ENCODE measurements at places on chromosomes 7 and 10.
A peak's percentile ranks its signal among the peaks of the same experiment; 100 is the strongest.

DNA sequence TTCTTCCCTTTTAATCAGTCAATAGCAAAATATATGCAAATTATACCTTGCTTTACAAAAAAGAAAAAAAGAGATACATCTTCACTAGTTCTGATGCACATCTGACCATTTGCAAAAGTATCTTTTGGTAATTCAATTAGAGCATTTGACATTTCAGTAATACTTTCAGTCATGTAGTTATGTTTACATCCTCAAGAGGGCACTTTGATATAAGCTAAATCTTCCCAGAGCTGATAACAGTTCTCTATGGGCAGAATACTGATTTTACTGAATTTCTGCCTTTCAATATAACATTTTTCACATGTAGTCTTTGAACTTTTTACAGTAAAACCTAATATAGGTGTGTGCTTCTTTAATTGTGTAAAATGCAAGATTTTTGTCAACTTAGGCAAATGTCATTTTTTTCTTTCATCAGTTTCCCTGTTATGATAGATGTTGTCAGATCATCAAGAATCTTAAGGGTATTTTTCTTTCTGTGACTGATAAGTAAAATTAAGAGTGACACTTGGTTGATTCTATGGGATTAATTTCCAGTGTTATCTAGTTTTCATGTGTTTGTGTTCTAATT lies 703.5 kb upstream of the SEMA3D start:
- no peak for DNase-seq

GRCh38 chr7:89760690-89761089 lies 393.6 kb upstream of the STEAP1 start:
- no peak for DNase-seq

- DNase-seq, result no peak
These were observed 66.1 kb upstream of the PDZD8 start for GRCh38 chr10:117441361-117441760.

- no peak for DNase-seq
These were observed 35.9 kb upstream of the SFTPD start for GRCh38 chr10:79984851-79985250.

GRCh38 chr10:81724431-81724830 lies 150.6 kb upstream of the NRG3 start:
- DNase-seq, result no peak

- DNase-seq, result no peak
These were observed 202.4 kb upstream of the NEBL start for GRCh38 chr10:21099291-21100062.

DNA sequence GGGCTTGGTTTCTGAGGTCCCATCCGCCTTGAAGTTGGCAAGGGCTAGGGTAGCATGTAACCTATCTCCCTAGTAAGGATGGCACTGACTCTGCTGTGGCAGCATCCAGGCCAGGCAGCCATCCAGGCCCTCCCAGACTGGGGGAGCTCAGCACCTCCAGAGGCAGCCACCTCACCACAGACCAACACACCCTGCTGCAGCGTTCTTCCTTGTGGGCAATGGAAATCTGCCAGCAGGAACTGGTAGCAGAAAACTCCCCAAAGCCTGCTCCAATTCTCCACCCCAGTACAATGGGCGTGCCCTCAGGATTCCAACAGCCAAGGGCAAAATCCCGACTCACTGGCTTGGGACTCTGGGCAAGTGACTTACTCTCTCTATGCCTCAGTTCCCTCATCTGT lies 27.5 kb downstream of the DLG5 start:
- no peak for DNase-seq

DNA sequence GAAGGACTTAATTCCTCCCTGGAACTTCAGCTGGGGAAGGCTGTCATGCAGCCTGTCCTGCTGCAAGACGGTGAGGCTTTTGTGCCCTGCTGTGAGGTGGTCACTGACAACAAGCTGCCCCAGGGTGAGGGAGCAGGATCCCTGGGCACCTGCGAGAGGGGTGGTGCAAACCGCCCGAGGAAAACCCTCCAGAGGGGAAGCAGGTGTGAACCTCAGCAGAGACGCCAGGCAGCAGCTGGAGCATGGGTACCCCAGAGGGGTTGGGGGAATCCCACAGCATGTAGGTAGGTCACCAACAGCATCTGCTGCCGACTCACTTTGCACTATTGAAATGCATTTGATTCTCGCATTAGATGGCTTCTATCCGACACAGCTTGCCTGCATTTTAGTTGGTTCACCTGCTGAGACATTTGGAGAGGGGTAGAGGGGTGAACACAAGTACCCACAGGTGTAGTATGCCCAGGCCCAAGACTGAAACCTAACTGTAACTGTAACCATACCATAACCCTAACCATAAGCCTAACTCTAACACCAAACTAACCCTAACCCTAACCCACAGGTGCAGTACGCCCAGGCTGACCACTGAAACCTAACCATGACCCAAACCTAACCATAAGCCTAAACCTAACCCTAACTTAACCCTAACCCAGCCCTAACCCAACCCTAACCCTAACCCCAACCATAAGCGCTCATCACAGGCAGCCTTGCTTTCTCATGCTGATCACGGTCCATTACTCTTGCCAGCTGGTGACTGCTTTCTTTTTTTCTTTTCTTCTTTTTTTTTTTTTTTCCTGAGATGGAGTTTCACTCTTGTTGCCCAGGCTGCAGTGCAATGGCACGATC lies 85.9 kb downstream of the ELFN1 start:
- DNase-seq, result no peak

GRCh38 chr7:158145370-158145769 lies 442.3 kb downstream of the PTPRN2 start:
- DNase-seq, result no peak

- DNase-seq, result no peak
These were observed 34.3 kb downstream of the SRPK2 start for GRCh38 chr7:105354383-105354782.

- no peak for DNase-seq
These were observed 6.7 kb downstream of the PNLIPRP2 start for GRCh38 chr10:116627386-116627933.

DNA sequence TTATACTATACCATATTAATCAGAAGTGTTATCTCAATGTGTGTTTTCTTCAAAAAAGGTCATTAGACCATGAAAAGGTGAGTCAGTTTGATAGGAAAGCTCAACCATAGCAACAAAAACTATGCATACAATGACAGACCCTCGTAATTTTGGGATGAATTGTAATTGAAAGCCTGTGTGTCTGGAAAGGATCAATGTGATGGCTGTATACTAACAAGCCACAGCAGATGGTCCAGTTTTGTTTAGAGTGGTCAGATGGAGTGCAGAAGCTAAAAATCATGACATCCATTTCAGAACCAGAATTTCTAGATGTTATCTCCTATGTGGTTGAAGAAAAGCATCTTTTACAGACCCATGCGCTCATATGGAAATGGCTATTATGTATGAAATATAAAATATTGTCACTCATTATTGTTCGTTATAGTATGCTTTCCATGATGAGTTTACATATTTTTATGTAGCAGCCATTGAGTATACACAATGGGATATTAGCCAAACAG lies 88.3 kb upstream of the CNTNAP2 start:
- no peak for DNase-seq

DNA sequence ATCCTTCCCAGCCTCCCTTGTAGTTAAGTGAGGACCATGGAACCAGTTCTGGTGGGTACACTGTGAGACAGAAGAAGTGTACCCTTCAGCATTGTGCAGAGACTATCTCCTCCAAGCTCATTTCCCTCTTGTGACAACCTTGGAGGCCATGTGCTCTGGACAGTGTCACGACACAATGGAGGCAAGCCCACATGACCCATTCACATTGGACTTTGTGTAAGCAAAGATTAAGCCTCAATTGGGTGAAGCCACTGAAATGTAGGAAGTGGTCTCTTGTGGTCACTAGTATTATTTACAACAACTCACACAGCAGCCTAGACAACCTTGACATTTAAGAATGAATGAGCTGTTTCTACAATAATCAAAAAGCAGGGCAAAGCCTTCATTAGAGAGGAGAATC lies 124.2 kb downstream of the INHBA start:
- DNase-seq, result no peak

DNA sequence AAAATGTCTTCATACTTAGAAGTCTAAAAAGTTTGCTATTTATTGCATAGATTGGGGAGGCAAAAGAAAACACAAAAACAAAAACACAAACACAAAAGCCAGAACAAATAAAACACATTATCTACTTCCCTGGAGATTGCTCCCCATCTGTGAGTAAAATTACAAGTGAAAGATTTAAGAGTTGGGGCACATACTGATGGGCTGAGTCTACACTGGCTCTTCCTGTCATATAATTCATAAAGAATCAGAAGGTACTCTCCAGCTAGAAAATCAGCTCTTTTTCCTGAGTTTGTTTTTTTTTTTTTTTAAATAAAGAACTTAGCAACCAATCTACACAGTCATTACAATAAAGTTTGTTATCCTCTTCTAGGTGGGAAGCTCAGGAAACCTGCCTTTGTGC lies 192.4 kb upstream of the LRRN3 start:
- no peak for DNase-seq

- no peak for DNase-seq
These were observed 5.0 kb downstream of the MXI1 start for GRCh38 chr10:110212119-110213006.

- DNase-seq, result no peak
These were observed 26.2 kb upstream of the ZNF467 start for GRCh38 chr7:149799397-149800168.

DNA sequence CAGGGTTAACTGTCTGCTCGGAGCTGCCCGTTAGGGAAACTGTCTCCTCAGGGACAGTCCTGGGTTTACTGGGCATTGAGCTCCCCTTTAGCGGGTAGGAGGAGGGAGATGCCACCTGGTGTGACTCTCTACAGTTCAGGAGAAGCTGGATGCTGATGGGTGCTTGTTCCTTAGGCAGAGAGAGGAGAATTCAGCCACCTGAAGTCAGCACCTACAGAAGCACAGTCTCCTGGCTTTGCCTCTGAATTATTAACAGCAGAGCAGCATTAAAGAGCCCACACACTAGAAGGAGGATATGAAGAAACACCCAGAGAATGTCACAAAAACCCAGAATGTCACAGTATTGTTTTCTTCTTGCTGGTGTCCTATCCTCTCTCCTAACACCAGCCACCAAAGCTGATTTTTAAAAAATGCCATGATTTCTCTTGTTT lies 696 bp downstream of the GIMAP4 start:
- DNase-seq, result no peak

DNA sequence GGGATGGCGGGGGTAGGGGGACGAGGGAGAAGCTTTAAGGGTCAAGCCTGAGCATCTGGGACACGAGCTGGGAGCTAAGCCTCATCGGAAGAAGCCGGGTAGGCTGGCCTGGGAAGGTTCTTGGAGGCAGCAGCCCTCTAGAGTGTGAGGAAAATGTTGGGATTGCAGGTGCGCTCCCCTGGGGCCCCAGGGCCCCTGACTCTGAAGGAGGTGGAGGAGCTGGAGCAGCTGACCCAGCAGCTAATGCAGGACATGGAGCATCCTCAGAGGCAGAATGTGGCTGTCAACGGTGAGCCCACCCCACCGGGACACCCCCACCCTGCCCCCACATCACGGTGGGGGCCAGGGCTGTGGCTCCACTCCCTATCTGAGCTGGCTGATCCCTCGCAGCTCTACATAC lies 6.9 kb downstream of the ZYX start:
- no peak for DNase-seq

- no peak for DNase-seq
These were observed 46.2 kb downstream of the COL13A1 start for GRCh38 chr10:69847883-69848282.

DNA sequence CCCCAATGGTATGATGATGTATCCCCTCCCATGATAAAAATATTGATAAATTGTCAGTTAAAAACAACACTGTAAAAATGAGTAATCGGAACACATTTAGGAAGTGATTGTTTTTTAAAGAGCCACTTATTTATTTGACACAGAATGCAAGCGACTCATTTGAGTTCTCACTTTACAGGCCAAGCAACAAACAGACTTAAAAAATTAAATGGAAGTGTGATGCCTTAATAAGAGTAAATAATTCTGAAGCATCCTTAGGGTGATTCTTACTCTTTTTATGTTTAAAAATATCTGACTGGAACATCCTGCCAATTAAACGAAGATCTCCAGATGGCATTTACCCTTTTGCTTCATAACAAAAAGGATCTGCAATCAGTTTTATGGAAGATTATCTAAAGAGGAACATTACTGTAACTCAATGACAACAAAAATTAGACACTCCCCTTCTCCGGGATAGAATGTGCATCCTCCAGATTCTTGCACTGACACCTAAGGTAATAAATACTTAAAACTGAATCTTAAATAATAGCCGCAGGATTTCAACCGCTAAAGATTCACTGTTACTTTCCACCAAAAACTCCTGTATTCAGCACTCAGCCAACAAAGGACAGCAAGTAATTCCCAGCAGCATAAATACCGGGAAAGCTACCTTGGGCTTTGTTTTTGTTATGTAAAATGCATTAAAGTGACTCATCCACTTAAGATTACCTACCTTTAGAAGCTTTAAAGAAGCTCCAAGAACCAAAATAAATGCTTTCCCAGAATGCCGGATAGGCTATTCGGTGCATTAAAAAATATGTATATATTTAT lies 1.7 kb downstream of the CACNA2D1 start:
- DNase-seq, result no peak

DNA sequence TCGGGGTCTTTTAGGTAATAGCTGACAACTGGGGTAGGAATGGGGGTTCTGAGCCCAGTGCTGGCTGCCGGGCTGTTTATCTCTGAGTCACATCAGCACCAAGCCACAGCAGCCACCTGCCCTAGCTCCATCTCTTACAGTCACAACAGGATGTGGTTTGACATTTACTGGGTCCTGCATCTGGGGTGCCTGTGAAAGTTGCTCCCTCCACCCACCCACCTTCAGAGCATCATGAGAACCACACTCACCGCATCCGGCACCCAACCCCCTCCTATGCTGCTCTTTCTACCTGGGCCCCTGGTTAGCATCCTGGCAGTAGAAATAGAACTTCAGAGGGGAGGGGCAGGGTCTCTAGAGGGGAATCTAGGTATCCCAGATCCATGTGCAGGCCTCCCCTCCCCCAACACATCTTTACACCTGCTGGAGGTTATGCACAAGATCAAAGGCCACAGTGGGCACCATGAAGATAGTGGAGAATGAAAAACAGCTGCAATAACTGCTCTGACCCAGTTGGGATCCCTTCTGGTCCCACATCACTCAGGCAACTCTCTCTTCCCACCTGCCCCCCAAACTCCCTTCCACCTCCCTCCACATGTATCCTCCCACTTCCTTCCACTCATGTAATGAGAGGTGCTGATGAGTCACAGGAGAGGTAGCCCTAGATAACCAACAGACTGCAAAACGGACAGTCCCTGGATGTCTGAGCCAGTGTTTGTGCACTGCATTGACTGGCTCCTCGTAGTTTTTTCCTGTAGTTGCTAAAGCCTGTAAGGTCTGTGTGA lies 38.2 kb downstream of the PRSS2 start:
- DNase-seq, result peak; percentile 90

DNA sequence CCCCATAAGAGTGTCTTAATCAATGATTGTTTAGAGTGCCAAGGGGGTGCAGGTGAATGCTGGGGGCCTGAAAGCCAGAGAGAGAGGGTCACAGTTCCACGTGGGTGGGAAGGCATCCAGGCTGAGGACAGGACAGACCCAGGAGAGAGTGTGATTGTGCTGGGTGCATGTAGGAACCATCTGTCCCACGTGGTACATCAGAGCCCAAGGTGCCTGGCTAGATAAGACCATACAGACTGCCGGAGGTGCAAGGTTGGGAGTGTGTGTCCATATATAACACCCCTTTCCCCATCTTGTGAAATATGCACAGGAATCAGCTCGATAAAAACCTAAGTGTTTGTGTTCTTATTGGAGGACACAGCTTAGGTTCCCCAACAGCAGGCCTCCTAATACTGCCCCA lies 85.5 kb downstream of the WIPF3 start:
- DNase-seq, result no peak
